Activated CD8-positive, alpha-beta memory T cell treated with anti-CD3 and anti-CD28 coated beads for 4 hours (primary cell): ENCODE measurements at places on chromosomes 5 and 9.

- DNase-seq, result no peak
Measured at GRCh38 chr5:161299053-161299452, 247.5 kb downstream of the GABRB2 start.

- no peak for DNase-seq
Measured at GRCh38 chr5:160312134-160312959, at the start of gene CCNJL. Gene CCNJL, minus strand, starts transcription at chr5:160312564. Its CDS starts 641 bp downstream, at chr5:160311923.

- DNase-seq, result no peak
Measured at GRCh38 chr5:152187668-152188067, 217.4 kb downstream of the NMUR2 start.

DNA sequence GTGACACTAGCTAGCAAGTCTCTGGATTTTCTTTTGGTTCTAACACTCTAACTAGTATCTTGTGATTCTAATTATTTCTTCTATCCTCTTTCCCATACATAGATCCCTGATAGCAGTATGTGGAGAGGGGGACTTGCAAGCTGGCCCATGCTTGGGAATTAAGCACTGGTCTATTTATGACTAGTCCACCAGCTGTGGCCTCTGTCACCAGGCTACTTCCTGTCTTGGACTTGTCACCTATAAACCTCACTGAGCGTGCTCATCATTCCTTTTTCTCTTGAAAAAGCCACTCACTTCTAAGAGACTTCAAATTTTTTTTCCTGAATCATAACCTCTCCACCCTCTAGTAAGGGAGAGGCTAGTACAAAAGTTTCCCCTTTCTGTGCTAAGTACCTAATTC is 32.3 kb upstream of the MAMDC2 start:
- no peak for DNase-seq

GRCh38 chr5:79829260-79829659 is 139.6 kb downstream of the CMYA5 start:
- no peak for DNase-seq

- DNase-seq, result no peak
Measured at GRCh38 chr5:28748446-28748845, 1710.1 kb upstream of the CDH9 start.

GRCh38 chr5:77550406-77550805 is 58.3 kb upstream of the WDR41 start:
- DNase-seq, result no peak

GRCh38 chr5:31573494-31574142 is 41.5 kb downstream of the C5orf22 start:
- no peak for DNase-seq

DNA sequence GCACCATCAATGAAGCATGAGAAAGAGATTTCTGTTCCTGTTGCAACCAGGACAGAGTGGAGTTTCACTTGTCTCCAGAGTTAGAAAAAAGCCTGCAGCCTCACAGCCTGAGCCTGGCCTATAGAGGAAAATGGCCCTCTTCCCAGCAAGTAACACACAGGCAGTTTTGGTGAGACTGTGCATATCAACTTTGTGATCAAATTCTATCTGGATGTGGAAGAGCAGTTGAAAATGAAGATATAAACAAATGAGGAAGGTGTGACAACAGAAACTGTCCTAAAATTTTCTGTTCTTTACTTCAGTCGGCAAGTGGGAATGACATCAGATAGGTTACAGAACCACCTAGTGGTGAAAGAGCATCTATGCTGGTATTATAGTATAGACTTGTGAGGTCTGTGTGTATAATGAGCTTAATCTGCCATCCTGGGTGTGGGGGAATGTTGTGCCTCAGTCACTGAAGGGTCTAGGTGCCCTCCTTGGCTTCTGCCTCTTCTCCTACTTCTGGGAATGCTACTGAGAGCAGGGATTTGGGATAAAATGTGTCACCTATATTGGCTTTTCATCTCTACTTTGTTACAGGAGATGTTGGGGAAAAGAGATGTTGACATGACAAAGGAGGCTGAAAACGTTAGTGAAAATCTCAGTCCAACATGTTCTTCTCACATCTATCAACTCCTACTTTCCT is 28.2 kb downstream of the YIPF5 start:
- DNase-seq, result no peak

DNA sequence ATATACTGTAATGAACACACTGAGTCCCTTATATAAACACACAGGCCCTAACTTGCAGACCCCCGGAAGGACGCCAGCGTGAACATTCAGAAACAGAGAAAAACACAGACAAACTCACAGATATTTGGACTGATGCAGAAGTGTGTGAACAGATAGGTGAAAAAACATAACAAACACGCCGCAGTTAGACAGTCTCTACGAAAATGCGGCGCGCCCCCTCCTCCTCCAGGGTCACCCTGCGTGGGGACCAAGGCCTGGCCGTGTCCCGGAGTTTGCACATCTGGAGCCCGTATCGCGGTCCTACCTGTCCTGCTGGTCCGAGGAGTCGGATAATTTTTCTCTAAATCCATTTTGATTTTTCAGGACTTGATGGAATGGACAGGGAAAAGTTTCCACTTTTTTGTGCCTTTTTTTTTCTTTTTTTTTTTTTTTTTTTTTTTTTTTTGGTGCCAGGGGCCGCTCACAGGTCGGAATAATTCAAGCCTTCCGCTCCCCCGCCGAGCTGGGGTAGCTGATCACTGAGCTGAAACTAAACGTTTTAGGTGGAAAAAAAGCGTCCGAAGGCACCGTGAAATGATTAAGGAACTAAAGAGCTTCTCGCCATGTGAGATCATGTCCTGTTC is at the start of gene PAX5:
PAX5 (minus strand) TSS at position 587 of the 623 bp plus-strand sequence; CDS start at position 350, 237 bp downstream.
- no peak for DNase-seq

DNA sequence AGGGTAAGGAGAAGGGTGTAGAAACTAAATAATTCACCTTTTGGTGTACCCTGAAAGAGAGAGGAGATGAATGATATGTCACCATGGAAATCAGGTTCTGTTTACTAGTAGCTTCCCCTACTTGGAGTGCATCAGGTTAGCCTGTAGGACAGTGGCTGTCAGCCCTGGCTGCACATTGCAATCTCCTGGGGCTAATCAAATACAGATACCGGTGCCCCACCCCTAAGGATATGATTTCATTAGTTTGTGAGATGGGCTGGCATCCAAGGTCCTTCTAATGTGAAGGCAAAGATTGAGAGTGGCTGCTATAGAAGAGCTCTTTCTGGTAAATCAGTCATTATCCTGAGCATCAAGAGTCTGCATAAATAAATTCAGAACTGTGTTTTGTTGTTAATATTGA is 47.2 kb downstream of the INSYN2B start:
- DNase-seq, result no peak

DNA sequence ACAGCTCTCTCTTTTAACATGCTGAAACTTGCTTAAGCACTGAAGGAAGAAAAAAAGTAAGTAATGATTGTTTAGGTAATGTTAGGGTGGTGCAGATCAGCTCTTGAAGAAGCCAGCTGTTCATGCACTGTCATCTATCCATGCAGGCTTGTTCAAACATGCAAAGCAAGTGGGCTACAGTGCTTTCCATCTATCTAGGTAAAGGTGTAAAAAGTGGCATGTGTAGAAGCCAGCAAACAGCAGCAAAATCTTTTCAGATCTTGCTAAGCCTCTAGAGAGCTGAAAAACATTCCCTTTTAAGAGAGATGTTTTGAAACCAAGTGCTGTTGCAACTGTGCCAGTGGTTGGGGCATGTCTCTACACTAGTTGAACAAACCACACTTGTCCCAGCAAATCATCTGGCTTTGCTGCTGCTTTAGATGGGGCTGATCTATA is 214.4 kb downstream of the EFNA5 start:
- DNase-seq, result no peak

DNA sequence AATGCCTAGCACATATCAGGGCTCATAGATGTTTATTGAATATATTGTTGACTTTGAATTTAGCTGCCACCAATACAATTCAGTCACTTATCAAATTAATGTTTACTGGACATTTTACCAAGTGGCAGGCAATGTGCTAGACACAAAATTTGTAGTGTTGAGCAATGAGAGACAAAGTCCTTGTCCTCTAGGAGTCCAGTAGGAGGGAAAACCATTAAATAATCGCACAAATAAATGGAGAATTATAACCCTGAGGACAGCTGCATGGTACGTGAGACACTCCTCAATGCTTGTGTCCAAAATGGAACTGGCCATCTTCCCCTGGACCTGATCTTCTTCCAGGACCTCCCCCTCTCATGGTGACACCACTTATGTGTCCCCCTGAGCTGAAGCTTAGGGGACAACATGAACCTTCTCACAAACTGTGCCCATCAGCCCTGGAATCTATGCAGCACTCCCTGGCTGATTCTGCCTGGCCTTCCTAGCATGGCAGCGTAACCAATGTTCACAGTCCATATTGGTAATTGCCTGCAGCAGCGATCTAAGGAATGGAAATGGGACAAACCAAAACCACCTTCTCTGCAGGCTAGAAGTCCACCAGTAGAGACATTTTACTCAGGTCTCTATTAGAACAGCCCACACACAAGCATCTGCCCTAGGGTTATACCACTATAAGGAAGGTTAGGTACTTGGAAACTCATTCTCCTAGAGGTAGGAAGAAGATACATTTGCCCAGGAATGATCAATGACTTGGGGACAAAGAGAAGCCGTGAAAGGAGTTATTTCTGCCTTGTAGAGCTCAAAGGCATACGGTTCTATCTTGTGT is 75.5 kb downstream of the FGF1 start:
- no peak for DNase-seq

DNA sequence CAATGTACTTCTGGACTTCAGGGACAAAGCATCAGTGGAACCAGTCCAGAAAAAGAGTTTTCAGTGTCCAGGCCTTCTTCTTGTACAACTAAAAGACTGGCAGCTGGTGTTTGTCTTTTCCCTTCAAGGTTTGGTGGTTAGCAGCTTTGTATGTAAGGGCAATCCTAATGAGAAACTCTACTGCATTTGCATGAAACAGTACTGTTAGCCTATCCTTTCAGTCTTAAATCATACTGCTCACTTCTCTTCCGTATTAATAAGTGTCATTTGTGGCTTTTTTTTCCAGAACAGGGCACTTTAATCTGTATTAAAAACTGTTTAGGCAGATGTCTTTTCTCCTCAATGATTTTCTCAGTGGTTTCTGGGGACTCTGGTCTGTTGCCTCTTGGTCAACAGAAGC is 48.9 kb downstream of the FAM174A start:
- DNase-seq, result no peak

DNA sequence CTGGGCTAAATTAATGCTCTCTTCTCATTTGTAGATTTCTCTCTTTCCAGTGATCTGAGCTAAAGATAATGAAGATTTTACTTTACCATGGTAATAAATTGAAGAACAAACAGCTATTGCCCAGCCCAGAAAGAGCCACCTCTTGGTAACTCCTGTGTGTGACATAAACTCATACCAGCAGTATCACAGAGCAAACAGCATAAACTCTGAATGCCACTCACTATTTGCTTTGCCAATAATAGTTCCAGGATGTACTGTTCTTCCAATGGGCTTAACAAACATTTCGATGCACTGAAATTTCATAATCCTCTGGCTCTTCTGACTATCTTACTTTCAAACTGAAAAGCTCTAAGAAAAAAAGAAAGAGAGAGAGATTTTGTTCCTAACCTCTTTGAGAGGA is 69.8 kb upstream of the RASEF start:
- DNase-seq, result no peak

GRCh38 chr9:94057918-94058317 is 26.3 kb upstream of the PTPDC1 start:
- no peak for DNase-seq

DNA sequence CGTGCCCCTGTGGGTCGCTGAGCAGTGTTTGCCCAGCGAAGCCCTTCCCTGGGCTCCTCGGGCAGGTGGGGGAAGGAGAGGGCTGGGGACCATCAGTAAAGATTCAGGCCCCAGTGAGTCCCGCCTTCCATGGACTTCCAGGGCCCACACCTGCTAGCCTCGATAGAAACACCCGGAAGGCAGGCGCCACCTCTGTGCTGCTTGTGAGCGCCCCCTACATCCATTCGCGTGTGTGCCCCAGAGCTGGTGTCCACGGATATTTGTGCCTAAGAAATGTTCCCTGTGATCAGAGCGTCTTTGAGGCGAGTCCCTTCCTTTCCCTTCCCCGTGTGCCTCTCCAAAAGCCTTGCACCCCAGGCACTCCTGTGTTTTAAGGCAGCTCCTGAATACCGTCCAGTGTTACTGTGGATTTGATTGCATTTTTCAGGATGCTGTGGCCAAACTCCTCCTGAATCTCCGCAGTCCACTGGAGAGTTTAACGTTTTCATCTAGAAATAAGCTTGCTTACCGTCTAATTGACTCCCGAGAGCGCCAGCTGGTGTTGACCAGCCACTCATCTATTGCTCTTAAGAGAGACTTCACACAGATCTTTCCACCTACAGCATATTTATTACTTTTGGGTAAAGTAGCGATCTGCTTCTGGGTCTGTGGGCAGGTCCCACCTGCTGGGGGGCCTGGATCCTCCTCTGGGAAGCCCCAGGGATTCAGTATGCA is 101.4 kb downstream of the COL5A1 start:
- DNase-seq, result no peak
